ENCODE measurements at places on chromosomes 13 and 19.

GRCh38 chr19:1354970-1355567 is 28.6 kb upstream of the NDUFS7 start:
- no peak for DNase-seq

DNA sequence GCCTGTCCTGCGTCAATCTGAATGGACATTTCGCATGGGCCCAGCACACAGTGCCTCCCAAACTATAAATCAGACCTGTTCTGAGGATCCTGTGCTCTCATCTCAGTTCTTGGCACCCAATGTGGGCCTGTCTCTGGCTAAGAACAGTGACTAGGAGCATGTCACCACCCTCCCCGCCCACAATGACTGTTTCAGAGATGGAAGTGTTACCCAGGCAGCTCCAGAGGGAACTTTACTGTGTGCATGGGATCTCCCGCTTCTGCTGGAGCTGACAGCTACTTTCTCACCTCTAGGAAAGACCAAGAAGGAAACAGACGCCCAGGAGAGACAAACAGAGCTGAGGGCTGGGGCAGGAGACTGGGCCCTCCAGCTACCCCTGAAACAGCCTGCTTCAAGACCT is 45.0 kb downstream of the KCTD15 start:
- no peak for DNase-seq

- peak; percentile 83 for DNase-seq
Observed at GRCh38 chr19:45467456-45468158, at the start of gene FOSB. Gene FOSB (plus strand): TSS chr19:45467996. CDS start chr19:45468587, 591 bp downstream.

GRCh38 chr19:3186891-3187661 is 1.3 kb downstream of the NCLN start:
- no peak for DNase-seq

DNA sequence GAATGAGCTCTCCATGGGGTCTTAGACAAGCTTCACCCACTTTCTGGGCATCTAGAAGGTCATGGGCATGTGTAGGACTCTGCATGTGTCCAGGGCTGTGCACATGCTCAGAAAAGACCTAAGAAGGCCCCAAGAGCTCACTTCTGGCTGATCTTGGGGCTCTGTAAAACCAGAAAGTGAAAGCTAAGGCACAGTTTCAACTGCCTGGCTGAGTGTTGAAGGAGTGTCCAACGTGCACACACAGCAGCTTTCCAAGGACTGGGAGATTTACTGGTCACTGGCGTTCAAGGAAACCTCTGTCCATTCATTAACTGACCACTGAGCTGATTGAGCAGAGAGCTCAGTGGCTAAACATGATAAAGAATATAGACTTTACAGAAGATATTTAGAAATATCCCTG is 137.9 kb downstream of the KATNAL1 start:
- no peak for DNase-seq

- DNase-seq: no peak
Observed at GRCh38 chr19:19460258-19460731, 54.8 kb downstream of the GATAD2A start.
